A549 treated with CpdA at 1 μM for 4 hours (cell line): ENCODE measurements at places on chromosomes 11 and 22. TPM values are rescaled to one million over a fixed set of nuclear protein-coding genes. Genes with fewer than 3 reads are reported as not detected.

Gene ZBTB16
- total RNA-seq: not detected in 5 replicates

Gene C1QTNF4
- total RNA-seq: 0.07 to 0.10 TPM (median 0.08 TPM) in 3 of 5 replicates, not detected in the others

Gene TENM4
- 0.01 to 0.13 TPM (median 0.02 TPM) in 5 replicates for total RNA-seq

Gene PATE4
- not detected in 5 replicates for total RNA-seq

Gene AAMDC
- total RNA-seq: 25.9 to 32.0 TPM (median 28.9 TPM) in 5 replicates

Gene LRP4
- total RNA-seq: 6.6 to 9.0 TPM (median 8.3 TPM) in 5 replicates

Gene LAYN
- 5.0 to 6.9 TPM (median 5.2 TPM) in 5 replicates for total RNA-seq
